ENCODE measurements at places on chromosomes 6 and 20.

DNA sequence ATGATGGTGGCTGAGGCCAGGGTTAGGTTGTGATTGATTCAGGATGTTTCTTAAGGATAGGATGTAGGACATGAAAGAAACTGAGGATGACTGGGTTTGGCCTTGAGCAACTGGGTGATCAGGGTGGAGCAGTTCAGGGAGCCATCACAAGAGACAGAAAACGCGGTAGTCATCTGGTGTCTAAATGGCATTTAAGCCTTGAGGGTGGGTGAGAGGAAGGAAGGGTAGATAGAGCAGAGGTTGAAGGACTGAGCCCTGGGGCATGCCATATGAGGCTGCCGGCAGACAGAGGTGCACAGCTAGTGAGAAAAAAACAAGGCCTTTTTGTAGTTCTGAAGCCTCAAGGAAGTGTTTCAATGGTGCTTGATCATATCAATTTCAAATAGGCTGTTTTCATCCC lies 1.9 kb downstream of the POU5F1 start:
- DNase-seq, result no peak

- no peak for DNase-seq
Observed at GRCh38 chr6:16409531-16410441, 171.4 kb downstream of the GMPR start.

DNA sequence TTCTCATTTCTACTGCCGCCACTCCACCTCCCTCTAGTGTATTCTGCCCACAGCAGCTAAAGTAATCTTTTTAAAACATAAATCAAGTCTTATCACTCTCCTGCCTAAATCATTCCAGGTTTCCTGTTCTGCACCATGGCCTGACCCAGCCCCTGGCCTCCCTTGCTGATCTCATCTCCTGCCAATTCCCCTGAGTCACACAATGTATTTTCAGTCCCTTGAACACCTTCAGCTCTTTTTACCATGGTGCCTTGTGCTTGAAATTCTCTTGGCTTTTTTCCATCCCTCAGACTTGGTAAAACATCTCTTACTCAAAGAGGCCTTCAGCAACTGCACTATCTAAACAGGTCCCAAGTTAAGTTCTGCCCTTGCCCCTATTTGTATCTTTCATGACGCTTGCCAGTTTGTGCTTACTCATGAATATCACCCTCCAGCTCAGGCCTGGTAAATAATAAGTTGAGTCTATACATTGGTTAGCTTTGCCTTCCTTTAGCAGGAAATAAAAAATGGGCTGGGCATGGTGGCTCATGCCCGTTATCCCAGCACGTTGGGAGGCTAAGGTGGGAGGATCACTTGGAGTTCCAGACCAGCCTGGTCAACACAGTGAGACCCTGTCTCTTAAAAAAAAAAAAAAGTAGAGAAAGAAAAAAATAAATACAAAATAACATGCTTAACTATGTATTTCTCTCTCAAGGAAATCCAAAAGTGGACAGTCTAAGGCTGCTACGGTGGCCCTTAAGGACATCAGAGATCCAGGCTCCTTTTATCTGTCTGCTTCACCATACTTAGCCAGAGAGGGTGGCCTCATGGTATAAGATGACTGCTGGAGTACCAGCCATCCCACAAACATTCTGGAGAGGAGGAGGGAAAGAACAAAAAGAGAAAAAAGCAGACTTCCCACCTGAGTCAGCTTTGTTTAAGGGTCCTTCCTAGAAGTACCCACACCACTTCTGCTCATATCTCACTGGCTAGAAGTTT lies 62.2 kb downstream of the ARFGEF2 start:
- DNase-seq, result no peak

GRCh38 chr20:63682384-63683139 lies 13.9 kb upstream of the TNFRSF6B start:
- no peak for DNase-seq

DNA sequence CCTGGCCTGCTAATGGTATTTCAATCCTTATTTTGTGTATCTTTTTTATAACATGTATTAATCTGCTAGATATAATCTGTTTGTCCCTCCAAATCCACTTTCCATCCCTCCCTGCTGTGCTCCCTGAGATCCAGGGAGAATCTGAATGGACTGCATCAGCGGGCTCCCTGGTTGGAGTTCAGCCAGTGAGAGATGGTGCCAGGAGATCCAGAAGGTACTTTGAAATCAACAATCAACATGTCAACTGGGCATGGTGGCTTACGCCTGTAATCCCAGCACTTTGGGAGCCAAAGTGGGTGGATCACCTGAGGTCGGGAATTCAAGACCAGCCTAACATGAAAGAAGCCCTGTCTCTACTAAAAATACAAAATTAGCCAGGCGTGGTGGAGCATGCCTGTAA lies 4.4 kb downstream of the ATF6B start:
- DNase-seq, result no peak

DNA sequence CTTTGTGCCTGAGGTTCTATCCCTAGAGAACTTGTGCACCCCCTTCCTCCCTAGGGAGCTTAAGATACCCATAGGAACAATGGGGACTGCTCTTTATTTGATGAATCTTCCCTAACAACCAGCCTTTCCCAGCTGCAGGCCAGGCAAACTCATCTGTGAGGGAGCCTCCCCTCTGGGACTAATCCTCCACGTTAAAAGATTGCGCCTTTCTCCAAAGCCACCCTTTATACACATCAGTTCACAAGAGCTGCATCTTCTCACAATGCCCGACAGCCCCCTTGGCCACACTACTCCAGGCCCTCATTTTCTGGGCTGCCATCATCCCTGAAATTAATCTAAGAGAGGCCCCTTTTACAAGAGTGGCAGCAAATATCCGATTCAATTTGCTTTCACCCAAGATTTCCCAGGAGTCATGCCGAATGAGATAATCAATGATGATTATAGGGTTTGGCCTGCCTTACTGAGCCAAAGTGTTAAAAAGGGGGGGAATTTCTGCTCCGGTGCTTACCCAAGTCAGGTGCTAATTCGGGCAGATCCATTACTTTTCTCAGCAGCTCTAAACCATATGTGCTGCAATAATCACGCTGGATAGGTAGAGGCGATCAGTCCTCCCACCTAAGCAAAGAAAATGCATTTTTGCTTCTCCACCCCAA lies 336.5 kb downstream of the KIF16B start:
- DNase-seq, result no peak

GRCh38 chr6:114176726-114177125 lies 166.1 kb downstream of the HS3ST5 start:
- DNase-seq, result no peak

- DNase-seq, result no peak
Observed at GRCh38 chr6:44201200-44201599, 15.5 kb upstream of the MYMX start.

DNA sequence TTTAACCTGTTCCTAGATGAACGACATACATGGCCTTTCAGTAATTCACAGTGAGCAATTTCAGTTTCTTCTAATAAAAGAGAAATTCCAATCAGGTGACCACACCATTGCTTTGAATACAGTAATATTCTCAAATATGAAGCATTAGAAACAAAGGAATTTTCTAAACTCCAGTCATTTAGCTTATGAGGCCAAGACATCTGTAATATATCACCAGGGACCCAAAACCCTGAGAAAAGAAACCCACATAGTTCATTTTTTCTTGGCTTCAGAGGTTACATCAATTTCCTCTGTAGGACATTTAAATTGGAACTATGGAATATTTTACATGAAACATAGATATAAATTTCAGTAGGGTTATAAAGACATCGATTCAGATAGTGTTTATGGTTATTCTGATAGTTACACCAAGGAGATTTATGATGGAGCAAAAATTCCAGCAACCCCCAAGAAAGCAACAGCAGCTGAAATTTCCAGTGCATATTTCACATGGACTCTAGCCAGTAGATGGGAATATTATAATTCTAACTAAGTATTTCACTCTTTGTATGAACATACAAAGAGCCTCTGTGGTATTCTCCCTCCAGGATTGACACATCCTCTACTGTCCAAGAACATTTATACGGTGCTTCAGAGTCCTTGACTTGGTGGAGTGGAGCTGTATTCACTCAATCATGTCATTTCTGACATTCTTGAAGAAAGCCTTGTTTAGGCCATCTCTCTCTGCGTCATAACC lies 82.9 kb downstream of the ADGRG6 start:
- DNase-seq, result no peak

- no peak for DNase-seq
Observed at GRCh38 chr6:135935941-135936601, 84.6 kb downstream of the PDE7B start.

- no peak for DNase-seq
Observed at GRCh38 chr20:41004531-41005360, 23.9 kb upstream of the TOP1 start.

All from T-helper 22 cell (primary cell).